ENCODE measurements at places on chromosomes 5 and 9.

GRCh38 chr5:156846914-156847313 lies 3.2 kb upstream of the PPP1R2B start:
- DNase-seq, result no peak

GRCh38 chr5:56456002-56456401 lies 222.9 kb upstream of the ANKRD55 start:
- no peak for DNase-seq

- no peak for DNase-seq
These were observed 319.5 kb downstream of the PIK3R1 start for GRCh38 chr5:68534956-68535520.

DNA sequence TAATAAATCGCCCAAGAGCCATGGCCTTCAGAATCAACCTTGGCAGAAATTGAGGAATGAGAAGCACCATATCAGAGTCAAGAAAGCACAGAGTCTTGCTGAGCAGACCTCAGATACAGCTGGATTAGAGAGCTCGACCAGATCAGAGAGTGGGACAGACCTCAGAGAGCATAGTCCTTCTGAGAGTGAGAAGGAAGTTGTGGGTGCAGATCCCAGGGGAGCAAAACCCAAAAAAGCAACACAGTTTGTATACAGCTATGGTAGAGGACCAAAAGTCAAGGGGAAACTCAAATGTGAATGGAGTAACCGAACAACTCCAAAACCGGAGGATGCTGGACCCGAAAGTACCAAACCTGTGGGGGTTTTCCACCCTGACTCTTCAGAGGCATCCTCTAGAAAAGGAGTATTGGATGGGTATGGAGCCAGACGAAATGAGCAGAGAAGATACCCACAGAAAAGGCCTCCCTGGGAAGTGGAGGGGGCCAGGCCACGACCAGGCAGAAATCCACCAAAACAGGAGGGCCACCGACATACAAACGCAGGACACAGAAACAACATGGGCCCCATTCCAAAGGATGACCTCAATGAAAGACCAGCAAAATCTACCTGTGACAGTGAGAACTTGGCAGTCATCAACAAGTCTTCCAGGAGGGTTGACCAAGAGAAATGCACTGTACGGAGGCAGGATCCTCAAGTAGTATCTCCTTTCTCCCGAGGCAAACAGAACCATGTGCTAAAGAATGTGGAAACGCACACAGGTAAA lies 4.5 kb downstream of the NFX1 start:
- no peak for DNase-seq

DNA sequence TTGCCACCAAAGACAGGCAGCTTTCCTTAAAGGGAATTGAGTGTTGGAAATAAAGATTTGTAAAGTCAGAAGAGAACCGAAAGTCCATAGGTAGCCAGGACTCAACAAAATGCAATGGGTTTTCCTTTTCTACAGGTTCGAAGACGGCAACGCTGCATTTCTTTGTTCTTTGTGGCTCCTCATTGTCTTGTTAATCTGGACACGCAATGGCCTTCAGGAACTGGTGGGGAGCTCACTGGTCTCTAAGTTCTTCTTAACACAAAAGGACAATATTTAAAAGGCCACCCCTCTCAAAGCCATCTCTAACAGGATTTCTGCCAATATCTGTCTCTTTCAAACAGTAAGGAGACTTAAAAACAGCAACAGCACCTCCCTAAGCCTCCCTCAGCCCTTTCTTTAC lies 170.6 kb downstream of the RMI1 start:
- DNase-seq, result no peak

- DNase-seq, result no peak
These were observed 284.2 kb upstream of the ADAMTS16 start for GRCh38 chr5:4855880-4856279.

DNA sequence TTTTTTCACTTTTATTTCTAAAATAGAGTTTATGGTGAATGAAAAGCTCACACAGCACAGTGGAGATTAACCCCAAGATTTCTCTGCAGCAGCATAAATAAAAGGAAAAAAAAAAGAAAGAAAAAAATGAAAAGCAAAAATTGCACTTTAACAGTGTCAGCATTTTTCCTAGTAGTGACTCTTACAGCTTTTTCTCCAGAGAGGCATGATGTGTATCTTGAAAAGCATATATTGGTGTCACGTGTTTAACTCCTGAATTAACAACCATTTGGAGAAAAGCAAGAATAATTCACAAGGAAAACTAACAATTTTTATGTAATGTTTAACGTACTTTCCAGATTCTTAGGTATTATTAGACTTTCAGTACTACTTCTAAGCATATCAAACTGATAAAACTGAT lies 67.9 kb downstream of the ADGRV1 start:
- no peak for DNase-seq

DNA sequence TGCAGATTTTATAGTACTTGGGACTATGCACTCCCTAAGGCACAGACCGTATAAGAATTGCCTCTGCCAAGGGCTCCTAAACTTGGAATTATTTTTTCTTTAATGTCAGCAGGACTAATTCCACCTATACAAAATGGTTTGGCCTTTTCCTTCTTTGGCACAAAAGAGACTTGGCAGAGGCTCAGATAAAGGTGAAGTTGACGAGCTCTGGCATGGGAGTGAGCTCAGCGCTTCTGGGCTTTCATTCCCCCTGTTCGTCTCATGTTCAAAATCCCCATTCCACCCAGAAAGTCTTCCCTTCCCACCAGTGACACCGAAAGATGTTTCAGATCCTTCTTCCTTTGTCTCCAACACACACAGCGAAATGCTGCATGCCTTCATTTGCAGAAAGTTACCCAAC lies 61.2 kb downstream of the F2RL2 start:
- DNase-seq, result no peak

DNA sequence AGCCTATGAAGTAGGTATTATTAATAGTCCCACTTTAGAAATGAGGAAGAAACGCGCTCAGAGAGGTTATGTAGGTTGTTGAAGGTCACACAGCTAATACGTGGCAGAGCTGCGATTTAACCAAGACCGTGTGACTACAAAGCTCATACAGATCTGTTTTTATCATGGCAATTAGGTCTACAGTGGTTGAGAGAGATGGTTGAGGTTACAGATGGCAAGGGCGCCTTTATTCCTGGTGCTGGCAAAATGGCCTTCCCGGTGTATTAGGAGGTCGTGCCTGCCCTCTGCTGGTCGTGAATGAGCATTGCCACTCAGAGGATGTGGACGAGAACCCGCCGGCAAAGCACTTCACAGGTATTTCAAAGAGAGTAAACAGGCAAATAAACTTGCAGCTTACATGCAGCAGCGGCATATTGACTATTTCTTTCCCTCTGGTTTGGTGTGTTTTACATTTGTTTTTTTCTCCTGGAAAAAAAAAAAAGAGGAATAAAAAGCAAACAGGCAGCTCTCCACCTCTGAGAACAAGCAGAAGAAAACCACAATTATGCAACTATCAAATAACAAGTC lies 65.3 kb upstream of the EGFLAM start:
- DNase-seq, result peak; percentile 59

- DNase-seq, result no peak
These were observed 11.6 kb upstream of the PRR16 start for GRCh38 chr5:120452471-120452870.

DNA sequence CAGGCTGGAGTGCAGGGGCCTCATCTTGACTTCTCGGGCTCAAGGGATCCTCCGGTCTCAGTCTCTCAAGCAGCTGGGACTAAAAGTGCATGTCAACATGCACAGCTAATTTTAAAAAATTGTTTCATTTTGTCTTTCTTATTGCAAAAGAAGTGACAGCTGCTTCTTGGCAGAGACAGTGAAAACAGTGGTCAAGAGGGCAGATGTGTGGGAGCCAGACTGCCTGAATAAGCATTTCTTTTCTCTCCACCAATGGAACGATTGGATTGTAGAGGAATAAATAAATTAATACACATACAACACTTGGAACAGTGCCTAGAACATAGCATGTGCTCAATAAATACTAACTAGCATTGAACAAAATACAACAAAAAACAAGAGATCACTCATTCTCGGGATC lies 27.4 kb upstream of the KIF4B start:
- DNase-seq, result no peak

All from progenitor cell of endocrine pancreas (in vitro differentiated cells).